DMS153 (cell line): ENCODE measurements at places on chromosomes 7 and 10.
A peak's percentile ranks its signal among the peaks of the same experiment; 100 is the strongest.

GRCh38 chr10:43399320-43400310 is 9.4 kb downstream of the HNRNPF start:
- no peak for DNase-seq

- no peak for DNase-seq
These were observed 75.9 kb downstream of the MYL10 start for GRCh38 chr7:101553018-101553770.

- DNase-seq: no peak
These were observed 4.4 kb downstream of the DMBT1 start for GRCh38 chr10:122564980-122565379.

GRCh38 chr10:28738200-28738599 is 60.9 kb downstream of the BAMBI start:
- no peak for DNase-seq

GRCh38 chr7:121140790-121141189 is 152.3 kb downstream of the CPED1 start:
- DNase-seq: no peak

GRCh38 chr10:131547129-131547799 is 235.7 kb upstream of the TCERG1L start:
- DNase-seq: no peak

DNA sequence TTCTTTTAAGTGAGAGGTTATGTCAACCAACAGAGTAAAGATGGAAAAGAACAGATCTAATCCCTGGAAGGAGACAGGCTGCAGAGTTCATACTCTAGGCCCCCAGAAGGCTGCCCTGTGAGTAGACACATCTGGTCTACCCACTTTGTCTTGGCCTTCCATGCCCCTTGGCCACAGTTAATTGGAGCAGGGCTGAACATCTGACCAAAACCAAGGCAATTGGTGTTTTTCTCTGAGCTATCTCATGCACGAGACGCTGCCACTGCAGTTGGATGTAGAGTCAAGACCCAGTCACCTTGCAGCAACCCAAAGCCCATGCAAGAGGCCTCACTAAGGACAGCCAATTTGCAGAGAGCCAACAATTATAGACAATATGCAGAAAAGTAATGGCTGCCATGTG is 9.0 kb downstream of the MYOF start:
- no peak for DNase-seq

DNA sequence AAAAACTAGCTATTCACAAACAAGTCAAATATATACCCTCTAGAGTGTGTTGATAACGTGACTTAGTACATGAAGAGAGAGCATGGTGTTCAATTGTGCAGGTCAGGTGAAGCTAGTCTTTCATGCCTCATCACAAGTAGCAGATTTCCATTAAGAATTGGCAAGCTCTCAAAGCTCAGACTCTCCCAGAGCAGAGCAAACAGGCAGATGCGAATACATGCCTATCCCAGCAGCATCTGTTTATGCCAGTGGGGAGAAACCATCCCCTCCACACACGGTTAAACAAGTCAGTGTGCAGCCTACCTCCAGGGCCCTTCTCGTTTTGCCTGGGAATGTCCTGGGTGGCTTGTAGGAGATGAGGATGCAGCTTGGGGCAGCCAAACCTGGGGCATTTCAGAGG is 532.5 kb upstream of the C7orf33 start:
- peak; percentile 99 for DNase-seq

GRCh38 chr10:11600280-11600679 is 11.2 kb downstream of the USP6NL start:
- DNase-seq: no peak

GRCh38 chr7:69643708-69644445 is 45.6 kb downstream of the AUTS2 start:
- DNase-seq: no peak

DNA sequence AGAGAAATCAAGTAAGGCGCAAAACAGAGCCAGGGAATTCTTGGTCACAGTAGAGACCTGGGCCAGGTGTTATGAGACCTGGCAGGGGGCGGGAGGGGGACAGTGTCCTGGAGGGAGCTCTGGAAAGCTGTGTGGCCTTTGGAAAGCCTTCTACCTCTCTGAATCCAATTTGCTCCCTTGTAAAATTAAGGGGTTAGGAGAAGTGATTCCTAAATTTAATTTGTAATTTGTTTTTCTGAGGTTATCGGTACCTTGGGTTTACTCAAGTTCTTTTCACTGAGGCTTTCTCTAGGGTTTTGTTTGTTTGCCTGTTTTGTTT is 920.8 kb downstream of the TYW1 start:
- no peak for DNase-seq

GRCh38 chr10:105189463-105189800 is 548.3 kb downstream of the SORCS3 start:
- no peak for DNase-seq

- no peak for DNase-seq
These were observed 20.8 kb downstream of the VWA2 start for GRCh38 chr10:114259824-114260223.

DNA sequence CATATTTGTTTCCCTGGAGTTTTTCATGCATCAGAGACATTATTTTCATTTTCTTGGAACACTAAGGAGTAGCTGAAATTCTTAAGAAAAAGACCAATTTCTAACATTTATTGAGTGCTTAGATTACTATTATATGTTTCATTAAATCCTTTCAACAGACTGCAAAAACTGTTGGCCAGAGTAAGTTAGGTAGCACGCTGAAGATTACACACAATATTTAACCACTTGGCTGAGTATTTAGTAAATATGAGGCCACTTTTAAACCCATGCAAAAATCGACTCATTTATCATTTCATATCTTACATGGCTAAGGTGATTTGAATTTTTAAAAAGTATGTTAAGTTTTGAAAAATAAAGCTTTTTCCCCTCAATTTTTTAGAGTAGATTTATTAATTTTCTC is 358.8 kb downstream of the THSD7A start:
- DNase-seq: no peak

GRCh38 chr7:52249741-52250140 is 785.7 kb upstream of the POM121L12 start:
- no peak for DNase-seq

DNA sequence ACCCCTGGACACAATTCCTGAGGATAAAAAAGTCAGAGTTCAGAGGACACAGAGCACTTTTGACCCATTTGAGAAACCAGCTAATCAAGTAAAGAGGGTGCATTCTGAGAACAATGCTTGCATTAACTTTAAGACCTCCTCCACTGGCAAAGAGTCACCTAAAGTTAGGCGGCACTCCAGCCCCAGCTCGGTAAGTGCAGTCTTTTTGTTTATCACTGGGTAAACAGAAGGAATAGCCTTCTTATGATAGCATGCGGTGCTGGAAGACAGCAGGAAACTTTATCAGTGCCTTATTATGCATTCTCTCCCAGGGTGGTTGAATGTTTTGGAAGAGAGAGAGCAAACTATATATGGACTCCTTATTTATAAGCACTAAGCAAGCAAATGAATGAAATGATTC is 130.5 kb downstream of the CDK14 start:
- no peak for DNase-seq

GRCh38 chr7:40232242-40232893 is 97.6 kb downstream of the SUGCT start:
- peak; percentile 30 for DNase-seq

- DNase-seq: no peak
These were observed 96.0 kb downstream of the HTR5A start for GRCh38 chr7:155166108-155166507.

- no peak for DNase-seq
These were observed 13.5 kb downstream of the FOXL3 start for GRCh38 chr7:303425-303824.
